ENCODE measurements at places on chromosomes 2 and 18.
A peak's percentile ranks its signal among the peaks of the same experiment; 100 is the strongest.

- DNase-seq = no peak
Observed at GRCh38 chr2:1990151-1990589, 245.9 kb upstream of the PXDN start.

GRCh38 chr2:24521975-24522639, 31.1 kb downstream of the NCOA1 start:
- no peak for DNase-seq

- DNase-seq = no peak
Observed at GRCh38 chr18:48803951-48804855, 146.6 kb downstream of the SMAD7 start.

DNA sequence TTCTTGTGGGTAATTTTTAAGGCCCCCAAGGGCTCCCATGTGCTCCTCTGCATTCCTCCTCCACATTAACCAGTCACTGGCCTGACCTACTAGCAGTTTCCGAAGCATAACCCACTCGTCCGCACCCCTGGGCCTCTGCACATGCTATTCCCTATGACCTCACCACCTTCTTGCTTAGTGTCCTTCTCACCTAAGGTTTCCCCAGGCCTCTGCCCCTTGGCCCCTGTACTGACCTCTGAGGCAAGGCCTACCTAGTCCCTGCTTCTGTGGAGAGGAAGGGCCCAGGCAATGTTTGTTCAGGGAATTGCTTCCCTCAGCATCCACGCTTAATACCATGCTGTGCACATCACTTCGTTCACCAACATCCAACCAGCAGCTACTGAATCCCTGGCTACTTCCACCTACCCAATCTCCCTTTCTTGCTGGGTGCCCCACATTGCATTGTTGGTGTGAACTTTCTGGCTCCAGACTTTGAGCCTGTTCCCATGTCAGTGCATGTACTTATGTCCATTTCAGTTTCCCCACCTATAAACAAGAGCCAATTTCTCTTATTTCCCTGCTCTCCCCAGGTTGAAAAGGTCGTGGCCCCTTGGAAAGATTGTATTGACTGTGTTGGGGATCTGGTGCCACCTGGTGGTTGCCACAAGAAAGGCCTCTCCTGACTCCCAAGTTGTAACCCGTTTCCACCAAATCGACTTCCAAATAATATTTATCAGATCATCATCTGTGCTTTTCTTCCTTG, 19.2 kb upstream of the TMEM177 start:
- DNase-seq = peak; percentile 22

- DNase-seq = no peak
Observed at GRCh38 chr2:46335391-46336282, 38.4 kb downstream of the EPAS1 start.

GRCh38 chr2:4020649-4021048, 317.3 kb downstream of the DCDC2C start:
- DNase-seq = no peak

All from NCI-H1436 (cell line).